Hematopoietic multipotent progenitor cell (in vitro differentiated cells): ENCODE measurements at places on chromosomes 7 and 10. TPM values are rescaled to one million over a fixed set of nuclear protein-coding genes. Genes with fewer than 3 reads are reported as not detected.

Gene C10orf105
- total RNA-seq: 0.81 TPM

Gene SYNPO2L
- total RNA-seq: not detected

Gene SPDYE2
- under 0.01 TPM for total RNA-seq

Gene ASB4
- not detected for total RNA-seq

Gene HOXA1
- 0.27 TPM for total RNA-seq

Gene MAD1L1
- 57.9 TPM for total RNA-seq

Gene LIPK
- not detected for total RNA-seq

Gene TACR2
- 0.27 TPM for total RNA-seq

Gene LOXL4
- total RNA-seq: 2.2 TPM

GRCh38 chr7:133961724-133962123 lies 165.4 kb upstream of the LRGUK start:
- no peak for DNase-seq

DNA sequence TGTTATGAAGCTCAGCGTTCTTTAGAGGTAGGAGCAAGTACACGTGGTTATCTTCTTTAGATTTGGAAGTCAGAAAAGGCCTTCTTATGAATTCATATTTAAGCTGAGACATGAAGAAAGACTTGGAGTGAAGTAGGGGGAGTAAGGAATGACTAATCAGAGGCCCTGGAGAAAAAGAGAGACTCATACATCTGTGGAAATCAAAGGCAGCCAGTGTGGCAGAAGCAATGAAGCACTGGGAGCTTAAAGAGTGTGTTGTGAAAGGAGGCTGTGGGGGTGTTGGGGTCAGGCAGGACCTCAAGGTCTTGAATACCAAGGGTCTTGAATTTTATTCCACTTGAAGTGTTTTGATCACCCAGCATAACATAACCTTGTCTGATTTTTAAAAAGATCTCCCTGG lies 35.7 kb upstream of the FGL2 start:
- DNase-seq: no peak

GRCh38 chr7:1523208-1523607 lies 7.3 kb upstream of the MAFK start:
- DNase-seq: no peak

GRCh38 chr7:106653488-106653887 lies 7.5 kb downstream of the CCDC71L start:
- no peak for DNase-seq

GRCh38 chr7:146902728-146903127 lies 786.1 kb downstream of the CNTNAP2 start:
- no peak for DNase-seq

DNA sequence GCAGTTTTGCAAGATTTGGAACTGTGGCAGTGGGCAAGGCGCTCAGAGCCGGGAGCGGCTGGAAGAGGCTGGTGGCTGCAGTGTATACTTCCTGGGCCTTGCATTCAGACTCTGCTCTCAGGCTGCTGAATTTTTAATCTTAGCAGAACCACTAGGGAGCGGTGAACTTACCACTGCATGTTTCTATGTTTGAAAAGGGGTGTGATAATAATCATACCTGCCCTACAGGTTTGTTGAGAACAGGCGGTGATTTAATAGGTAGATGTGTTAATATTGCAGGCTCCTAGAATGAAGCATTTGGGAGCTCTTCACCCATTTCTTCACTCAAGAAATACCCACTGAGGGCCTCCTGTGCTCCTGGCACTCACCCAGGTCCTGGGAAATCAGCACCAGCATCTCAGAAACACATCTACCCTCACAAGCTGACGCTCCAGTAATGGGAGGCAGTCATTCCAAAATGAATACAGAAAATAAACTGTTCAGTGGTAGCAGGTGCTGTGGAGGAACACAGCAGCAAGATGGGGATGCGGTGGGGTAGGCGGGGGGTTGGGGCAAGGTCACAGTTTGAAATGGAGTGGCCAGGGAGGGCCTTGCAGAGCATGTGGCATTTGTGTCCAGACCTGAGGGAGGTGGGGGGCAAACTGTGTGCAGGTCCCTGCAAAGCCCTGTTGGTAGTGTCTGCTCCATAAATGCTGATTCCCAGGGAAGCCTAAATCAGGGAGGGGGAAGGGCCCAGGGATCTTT lies 41.0 kb downstream of the VWA2 start:
- DNase-seq: no peak

DNA sequence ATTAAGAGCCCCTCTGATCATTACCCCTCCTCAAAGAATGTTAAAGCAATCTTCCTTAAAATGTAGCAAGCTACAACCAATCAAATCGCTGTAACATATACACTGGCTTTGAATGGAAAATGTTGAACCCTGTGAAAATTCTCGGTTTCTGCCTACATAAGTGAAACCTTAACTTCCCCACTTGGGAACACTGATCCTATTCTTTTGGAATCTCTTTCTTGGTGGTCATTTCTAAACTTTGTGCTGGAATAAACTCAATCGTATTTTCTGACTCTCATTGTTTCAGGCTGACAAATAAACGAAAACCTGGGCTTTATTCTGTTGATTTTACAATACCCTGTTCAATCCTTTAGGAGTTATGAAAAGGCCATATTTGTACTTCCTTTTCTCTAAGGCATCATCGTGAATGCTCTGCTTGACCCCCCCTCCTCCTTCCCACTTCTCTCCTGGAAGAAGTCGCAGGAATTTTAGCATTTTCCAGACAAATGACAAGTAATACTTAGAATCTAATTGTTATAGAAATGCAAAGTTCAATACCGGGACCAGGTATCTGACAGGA lies 155.1 kb upstream of the FAM13C start:
- no peak for DNase-seq

GRCh38 chr10:6379015-6379776 lies 176.5 kb downstream of the PFKFB3 start:
- no peak for DNase-seq

GRCh38 chr7:33108554-33109004 lies 625 bp downstream of the RP9 start:
- DNase-seq: peak; percentile 51

DNA sequence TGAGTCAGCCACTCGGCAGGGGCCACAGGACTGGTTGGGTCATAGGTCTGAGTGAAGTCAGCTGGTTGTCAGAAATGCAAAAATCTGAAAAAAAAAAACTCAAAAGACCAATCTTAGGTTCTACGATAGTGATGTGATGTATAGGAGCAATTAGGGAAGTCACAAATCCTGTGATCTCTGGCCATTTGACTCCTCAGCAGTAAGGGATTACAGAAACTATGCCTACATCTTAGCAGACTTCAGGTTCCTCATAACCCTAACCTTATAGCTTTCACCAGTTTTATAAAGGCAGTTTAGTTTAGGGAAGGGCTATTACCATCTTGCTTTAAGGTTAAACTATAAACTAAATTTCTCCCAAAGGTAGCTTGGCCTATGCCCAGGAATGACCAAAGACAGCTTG lies 163.1 kb upstream of the HGF start:
- DNase-seq: no peak

DNA sequence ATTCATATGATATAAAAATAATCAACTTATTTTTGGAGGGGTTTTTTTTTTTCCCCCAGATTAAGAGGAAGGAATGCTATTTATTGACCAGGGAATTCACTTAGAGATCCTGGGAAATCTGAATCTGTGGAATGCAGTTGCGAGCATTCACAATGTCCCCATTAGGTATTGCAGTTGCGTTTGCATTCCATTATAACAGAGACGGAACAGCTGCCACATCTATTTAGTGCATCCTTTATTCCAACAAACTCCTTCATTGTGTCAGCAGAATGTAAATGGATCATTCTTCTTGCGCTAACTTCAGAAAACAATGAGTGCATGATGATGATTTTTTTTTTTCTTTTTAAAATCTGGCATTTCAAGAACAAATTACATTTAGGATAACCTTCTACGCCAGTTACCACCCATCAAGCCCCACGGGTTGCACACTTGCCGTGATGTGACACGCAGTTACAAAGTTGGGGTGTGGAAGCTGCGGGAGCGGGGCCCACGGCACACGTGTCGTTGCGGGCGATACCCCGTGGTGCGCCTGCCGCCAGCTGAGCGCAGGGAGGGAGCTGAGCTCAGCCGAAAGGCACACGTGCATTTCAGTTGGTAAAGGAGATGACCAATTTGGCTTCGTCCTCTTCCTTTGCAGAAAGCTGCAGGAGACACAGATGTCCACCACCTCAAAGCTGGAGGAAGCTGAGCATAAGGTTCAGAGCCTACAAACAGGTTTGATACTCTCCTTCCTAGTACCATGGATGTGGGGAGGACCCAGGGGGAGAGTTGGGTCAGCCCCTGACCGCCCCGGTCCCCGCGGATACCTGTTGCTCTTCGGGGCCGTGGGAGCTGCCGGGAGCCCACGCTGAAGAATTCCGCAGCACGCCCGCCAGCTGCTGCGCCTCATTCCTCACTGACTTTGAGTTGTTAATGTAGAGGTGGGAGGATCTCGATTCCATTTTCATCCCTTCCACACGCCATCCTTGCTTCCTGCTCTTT lies 175.3 kb upstream of the SH2B2 start:
- DNase-seq: no peak

DNA sequence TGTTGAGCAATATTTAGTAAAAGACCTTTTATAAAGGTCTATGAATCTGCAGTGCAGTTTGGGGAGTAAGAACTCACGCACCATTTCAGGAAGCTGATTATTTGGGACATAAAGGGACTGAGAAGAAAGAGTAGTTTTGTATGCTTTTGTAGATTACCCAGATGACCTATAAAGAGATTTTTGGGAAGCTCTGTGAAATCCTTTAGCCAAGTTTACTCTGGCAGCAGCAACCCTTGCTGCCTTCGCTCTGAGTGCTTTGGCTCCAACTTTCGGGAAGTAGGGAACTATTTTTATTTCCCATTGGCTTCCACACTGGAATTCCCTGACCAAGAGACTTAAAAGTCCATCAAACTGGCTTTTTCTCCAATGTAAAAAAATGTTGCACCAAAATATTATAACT lies 1110.1 kb upstream of the PHF14 start:
- DNase-seq: no peak

- DNase-seq: no peak
Measured at GRCh38 chr10:98673171-98673782, 226.5 kb upstream of the HPS1 start.

DNA sequence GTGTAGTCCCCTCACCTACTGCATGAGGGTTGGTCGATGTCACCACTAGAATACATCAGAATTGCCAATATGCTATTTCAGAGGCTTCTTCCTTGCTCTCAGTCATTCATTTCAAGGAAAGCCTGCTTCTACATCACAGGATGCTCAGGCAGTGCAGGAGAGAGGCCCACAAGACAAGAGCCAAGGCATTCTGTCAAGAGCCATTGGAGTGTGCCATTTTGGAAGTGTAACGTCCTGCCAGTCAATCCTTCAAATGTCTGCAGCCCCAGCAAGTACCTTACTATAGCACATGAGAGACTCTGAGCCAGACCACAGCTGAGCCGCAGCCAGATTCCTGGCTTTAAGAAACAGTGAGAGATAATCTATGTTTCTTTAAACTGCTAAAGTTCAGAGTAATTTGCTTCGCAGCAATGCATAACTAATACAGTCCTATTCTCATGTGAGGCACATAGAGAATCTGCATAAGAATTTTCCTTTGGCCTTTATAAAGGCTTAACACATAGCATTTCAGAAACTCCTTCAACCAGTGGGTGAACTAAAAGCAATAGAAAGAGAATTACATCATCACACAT lies 166.5 kb upstream of the GNAI1 start:
- no peak for DNase-seq
